ENCODE measurements at places on chromosomes 2 and 18.

DNA sequence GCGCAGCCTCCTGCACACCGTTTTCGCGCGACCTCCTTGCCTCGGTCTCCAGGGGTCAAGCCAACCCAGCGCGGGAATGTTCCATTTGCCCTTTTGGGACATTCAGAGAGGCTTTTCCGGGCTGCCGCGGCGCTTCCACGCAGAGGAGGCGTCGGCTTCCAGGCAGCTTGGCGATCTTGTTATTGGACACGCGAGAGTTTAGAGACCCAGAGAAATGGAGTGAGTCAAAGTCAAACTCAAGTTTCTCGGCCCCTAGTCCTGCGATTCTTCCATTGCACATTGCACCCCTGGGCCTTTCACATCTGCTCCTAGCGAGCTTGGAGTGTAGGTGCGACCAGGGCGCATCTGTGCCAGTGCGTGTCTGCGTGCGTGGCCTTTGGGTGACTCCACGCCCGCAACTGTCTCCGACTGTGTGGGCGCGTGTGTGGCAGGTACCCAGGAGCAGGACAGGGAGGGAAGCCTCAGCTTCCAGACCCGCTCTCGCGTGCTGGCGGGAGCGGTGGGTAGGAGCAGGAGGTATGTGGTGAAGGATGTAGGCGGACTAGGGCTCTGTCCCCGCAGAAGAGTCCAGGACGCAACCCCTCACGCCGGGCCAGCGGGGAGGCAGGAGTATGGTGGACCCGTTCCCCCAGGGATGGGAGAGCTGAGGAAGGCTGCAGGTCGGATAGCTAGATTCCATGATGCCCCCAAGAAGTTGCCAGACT lies 13.5 kb downstream of the SIX3 start:
- no peak for DNase-seq

- no peak for DNase-seq
Observed at GRCh38 chr2:172040311-172040710, 40.6 kb downstream of the METAP1D start.

DNA sequence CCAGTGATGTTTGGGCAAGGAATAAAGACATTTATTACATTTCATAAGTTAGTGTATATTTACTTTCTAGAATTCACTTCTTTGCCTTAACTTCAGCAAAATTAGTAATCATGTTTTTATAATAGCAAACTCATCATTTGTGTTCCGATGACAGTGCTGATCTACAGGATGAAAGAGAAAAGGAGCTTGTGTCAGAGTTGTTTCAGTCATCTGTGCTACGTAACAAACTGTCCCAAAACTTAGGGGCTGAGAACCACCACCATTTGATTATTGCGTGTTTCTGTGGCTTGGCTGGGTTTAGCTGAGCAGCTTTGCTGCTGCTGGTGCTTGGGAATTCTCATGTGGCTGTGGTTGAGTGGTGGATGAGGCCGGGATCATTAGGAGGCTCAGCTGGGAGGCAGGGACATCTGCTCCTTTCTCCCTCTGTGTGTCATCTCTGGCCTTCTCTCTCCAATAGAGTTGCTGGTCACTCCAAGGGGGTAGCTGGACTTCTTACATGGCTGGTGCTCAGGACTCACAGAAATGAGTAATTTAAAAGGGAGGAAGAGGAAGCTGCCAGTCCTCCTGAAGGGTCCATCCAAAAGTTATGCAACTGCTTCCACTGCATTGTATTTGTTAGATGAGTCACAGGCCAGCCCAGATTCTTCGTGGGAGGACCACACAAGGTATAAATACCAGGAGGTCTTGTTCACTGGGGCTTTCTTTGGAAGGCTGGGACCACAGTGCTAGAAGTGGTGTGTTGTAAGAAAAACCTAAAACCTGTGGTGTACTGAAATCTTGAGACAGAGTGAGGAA lies 43.4 kb upstream of the HAAO start:
- no peak for DNase-seq

- no peak for DNase-seq
Observed at GRCh38 chr2:160326786-160327185, 126.7 kb upstream of the ITGB6 start.

GRCh38 chr2:9060819-9061218 lies 57.3 kb upstream of the MBOAT2 start:
- DNase-seq = no peak

Data from adrenal gland (tissue), 19 donors.